ENCODE measurements at places on chromosomes 13 and 19.

- no peak overlapping the region for H3K27ac ChIP-seq
- no peaks in the 10 kb centered on the region for H3K27me3 ChIP-seq
- no peak overlapping the region for H3K4me3 ChIP-seq
- H3K4me1 ChIP-seq: peaks cover 20% of the 10 kb centered on the region
- DNase-seq: no peak
Measured at GRCh38 chr19:49956115-49956495, 4.9 kb downstream of the SIGLEC11 start.

DNA sequence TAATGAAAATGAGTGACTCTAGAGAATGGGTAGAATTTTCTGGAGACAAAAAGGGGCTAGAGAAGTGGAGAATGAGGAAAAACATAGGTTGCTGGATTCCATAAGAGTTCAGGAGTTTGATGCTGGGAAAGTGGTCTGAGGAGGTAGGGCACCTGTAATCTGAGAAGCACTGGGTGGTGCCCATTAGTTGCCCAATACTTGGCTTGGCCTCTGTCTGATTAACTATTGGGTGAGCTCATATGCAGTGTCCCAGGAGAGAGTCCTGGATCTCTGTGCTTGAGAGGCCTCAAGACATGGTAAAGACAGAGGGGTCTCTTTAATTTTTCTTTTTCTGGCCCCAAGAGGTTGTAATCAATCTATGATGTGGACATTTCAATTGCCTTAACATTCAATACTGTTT lies 390.1 kb downstream of the TDRD3 start:
- no peaks in the 10 kb centered on the region for H3K36me3 ChIP-seq
- no peak overlapping the region for H3K27ac ChIP-seq
- DNase-seq: no peak

GRCh38 chr19:30895946-30896345 lies 453.3 kb downstream of the TSHZ3 start:
- H3K27ac ChIP-seq: no peak overlapping the region
- peaks cover 6% of the 10 kb centered on the region for H3K27me3 ChIP-seq
- no peaks in the 10 kb centered on the region for H3K36me3 ChIP-seq
- DNase-seq: no peak
- no peak overlapping the region for H3K4me3 ChIP-seq

DNA sequence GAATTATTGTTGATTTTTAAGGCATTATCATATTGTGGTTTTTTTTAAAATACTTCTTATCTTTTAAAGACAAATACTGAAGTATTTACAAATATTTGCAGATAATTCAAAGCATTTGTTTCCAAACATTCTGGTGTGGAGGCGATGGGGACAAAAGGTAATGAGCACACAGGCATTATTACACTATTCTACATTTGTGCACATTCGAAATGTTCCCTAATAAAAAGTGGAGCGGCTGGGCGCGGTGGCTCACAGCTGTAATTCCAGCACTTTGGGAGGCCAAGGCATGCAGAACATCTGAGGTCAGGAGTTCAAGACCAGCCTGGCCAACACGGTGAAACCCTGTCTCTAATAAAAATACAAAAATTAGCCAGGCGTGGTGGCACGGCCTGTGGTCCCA lies 133.4 kb downstream of the FOXO1 start:
- DNase-seq: no peak
- peaks cover 15% of the 10 kb centered on the region for H3K4me1 ChIP-seq
- no peak overlapping the region for H3K4me3 ChIP-seq
- no peak overlapping the region for H3K27ac ChIP-seq
- H3K27me3 ChIP-seq: no peaks in the 10 kb centered on the region
- no peaks in the 10 kb centered on the region for H3K36me3 ChIP-seq

DNA sequence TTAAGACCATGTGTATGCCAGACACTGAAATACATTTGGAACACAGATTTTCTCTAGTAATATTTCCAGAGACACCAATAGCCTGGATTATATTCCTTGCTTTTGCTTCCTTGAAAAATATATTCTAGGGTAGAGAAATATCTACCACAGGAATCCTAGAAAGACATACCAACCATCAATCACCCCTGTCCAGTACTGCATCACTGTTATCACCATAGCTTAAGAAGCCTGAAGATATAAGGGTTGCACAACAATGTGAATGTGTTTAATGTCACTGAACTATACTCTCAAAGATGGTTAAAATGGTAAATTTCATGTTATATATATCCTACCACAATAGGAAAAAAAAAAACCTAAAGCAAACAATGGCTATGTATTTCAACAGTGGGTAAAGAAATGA lies 163.6 kb downstream of the DIAPH3 start:
- no peak for DNase-seq
- no peak overlapping the region for H3K4me3 ChIP-seq
- H3K27me3 ChIP-seq: no peaks in the 10 kb centered on the region
- no peak overlapping the region for H3K27ac ChIP-seq
- no peaks in the 10 kb centered on the region for H3K36me3 ChIP-seq

Measured in progenitor cell of endocrine pancreas (in vitro differentiated cells).